Aorta (tissue), 5 donors: ENCODE measurements at places on chromosomes 2 and 18. TPM values are rescaled to one million over a fixed set of nuclear protein-coding genes. Genes with fewer than 3 reads are reported as not detected.

LRRTM1 gene
- 0.19 TPM for total RNA-seq

GRCh38 chr2:15675456-15676195 lies 84.0 kb downstream of the DDX1 start:
- no peak overlapping the region for H3K27ac ChIP-seq
- no peaks in the 10 kb centered on the region for H3K27me3 ChIP-seq
- H3K4me1 ChIP-seq: no peaks in the 10 kb centered on the region
- no peaks in the 10 kb centered on the region for H3K36me3 ChIP-seq
- DNase-seq: no peak

GRCh38 chr2:7011356-7012083 lies 94.3 kb downstream of the RNF144A start:
- no peaks in the 10 kb centered on the region for H3K36me3 ChIP-seq
- no peaks in the 10 kb centered on the region for H3K27me3 ChIP-seq
- H3K4me3 ChIP-seq: no peak overlapping the region
- H3K4me1 ChIP-seq: no peaks in the 10 kb centered on the region
- H3K27ac ChIP-seq: no peak overlapping the region

DNA sequence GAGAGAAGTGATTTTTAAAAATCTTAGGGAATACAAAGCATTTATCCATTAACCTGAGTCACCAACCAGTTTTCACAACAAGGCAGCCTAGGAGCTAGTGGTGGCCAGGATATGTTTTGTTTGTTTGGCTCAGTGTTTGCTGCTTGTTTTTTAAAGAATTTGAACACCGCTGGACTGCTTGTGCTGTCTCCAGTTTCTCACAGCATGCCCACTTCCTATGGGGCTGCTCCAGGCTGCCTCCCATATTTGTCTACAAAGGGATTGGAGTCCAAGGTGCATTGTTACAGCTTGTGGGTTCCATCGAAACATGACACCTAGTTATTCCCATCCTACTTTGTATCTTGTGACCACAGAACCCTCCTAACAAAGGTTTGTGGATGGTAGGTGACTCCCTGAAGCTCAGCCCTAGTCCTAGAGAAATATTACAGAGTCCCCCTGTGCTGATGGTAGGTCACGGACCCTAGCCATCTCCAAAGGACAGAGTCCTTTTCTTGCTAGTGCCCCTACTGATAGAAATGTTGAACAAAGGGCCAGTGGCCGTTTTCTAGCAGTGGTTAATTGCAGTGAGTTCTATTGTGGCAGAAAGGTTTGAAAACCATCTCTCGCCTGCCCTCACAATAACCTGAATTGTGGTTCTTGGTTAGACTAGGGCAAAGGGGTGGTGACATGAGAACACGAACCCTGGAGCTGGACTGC lies 23.2 kb downstream of the GPR39 start:
- H3K27me3 ChIP-seq: no peaks in the 10 kb centered on the region
- no peaks in the 10 kb centered on the region for H3K4me1 ChIP-seq
- H3K4me3 ChIP-seq: no peak overlapping the region
- no peak for DNase-seq

GRCh38 chr2:42658306-42658705 lies 89.9 kb downstream of the MTA3 start:
- no peaks in the 10 kb centered on the region for H3K27me3 ChIP-seq
- no peak overlapping the region for H3K4me3 ChIP-seq
- no peak for DNase-seq
- no peaks in the 10 kb centered on the region for H3K4me1 ChIP-seq
- H3K36me3 ChIP-seq: no peaks in the 10 kb centered on the region
- H3K27ac ChIP-seq: no peak overlapping the region

DNA sequence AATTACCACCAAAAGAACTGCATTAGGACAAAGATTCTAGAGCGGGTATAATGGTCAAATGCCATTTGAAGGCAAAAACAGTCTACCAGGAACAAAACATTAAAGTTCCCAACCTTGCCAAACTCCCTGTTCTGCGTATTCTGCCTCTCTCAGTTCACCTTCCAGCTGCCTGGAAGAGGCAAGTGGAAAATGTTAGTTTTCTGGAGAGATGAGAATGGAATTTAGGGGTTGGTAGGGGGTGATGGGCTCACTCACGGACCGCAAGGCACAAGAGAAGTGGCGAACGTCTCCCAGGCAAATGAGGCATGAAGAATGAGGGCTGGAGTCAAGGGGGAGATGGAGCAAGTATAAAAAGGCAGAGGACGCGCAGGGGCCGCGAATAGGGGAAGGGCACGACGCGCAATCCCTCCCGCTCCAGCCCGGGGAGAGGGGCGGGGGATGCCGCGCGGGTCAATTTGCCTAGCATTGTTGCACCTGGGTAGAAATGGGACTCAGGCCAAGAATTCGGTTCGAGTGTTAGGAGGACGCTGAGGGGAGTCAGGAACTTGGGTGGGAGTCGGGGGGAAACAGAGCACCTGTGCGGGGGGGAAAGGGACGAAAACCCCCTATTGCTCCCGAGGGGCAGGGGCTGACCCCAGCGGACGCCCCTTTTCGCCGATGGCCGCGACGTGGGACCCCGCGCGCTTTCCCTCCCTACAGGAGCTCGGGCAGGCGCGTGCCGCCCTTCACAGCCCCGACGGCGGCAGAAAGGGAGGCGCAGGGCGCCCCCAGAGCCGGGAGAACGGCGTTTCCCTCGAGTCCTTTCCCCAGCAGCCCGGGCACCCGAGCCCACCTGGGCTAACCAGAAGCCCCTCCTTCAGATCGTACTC lies 573 bp downstream of the PAIP2B start:
- H3K4me1 ChIP-seq: no peaks in the 10 kb centered on the region
- H3K27me3 ChIP-seq: no peaks in the 10 kb centered on the region
- H3K4me3 ChIP-seq: peak overlapping the region; percentile 61
- peak; percentile 77 for DNase-seq
- H3K27ac ChIP-seq: peak overlapping the region; percentile 40
